ENCODE measurements at places on chromosomes 5 and 9.

GRCh38 chr5:102153003-102153759 lies 142.9 kb downstream of the SLCO4C1 start:
- no peak for DNase-seq

DNA sequence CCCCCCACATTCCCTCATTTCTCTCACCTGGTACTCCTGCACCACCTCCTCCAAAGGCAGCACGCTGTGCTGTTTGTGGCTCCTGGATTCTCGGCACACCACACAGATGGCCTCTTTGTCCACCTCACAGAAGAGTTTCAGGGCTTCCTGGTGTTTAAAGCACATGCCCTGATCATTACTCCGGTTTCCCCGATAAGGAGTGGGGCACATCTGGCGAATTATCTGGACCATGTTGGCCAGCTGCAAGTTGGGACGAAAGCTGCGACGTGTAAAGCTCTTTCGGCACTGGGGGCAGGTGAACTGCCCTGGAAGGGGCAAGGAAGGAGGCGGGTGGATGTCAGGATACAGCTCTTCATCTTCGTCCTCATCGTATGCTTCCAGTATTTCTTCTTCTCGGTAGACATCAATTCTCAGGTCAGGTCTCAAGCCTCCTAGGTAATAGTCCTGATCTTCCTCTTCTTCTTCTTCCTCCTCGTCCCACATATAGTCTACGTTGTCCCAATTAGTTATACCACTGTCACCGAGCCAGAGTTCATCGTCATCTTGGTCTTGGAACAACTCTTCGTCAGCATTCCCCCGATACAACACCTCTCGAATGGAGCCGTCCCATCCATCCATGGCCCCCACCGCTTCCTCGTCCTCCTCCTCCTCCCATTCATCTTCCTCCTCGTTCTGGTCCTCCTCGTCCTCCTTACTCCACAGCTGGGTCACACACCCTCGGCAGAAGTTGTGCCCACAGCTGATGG lies 796 bp downstream of the TRIM52 start:
- no peak for DNase-seq

- no peak for DNase-seq
Measured at GRCh38 chr5:127094161-127094814, 21.0 kb upstream of the C5orf63 start.

- DNase-seq, result no peak
Measured at GRCh38 chr5:79793722-79794121, 104.1 kb downstream of the CMYA5 start.

DNA sequence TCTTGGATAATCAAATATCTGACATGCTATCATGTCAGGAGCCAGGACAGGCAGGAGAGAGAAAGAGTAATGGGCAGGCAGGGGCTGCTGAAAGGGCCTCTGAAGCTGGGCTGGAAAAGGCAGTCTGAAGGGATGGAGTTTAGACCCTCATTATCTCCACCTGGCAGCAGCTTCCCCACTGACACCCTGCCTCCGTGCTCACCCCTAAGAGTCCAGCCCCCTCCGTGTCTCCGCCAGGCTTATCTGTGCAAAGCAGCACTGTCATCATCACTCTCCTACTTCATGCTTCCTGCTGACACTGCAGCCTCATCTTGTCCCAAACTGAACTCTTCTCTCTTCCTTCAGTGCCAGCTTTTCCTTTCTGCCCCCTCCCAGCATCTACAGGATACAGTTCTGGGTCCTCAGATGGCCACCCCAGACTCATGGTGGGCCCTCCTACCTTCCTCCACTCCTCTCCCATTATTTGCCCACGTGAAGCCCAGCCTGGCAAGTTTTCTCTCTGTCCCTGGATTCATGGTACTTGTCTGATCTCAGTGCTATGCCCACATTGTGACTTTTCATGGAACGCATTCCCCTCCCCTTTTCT lies 70.9 kb upstream of the KLF9 start:
- no peak for DNase-seq

- no peak for DNase-seq
Measured at GRCh38 chr9:113886026-113886369, 9.9 kb downstream of the ZNF618 start.

DNA sequence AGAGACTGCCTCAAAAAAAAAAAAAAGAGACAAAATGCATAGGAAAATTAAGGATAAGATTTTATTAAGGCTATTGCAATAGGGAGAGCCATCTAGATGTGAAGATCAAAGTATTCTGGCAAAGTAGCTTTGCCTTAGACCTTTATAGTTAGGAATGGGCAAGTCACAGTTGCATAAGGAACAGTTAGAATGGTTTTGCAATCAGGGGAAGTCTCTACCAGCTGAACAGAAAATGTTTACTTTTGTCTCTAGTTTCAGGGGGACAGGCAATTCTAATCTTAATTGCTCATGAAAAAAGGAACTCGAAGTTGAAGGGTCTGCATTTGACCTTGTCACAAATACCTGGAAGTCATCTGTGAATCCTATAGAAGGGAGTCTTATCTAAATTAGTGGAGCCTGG lies 13.1 kb upstream of the ATP6V1G1 start:
- DNase-seq, result no peak

Measured in ascending aorta (tissue), 2 donors.